ENCODE measurements at places on chromosomes 3 and 15.

- DNase-seq, result no peak
Measured at GRCh38 chr3:24519368-24520100, 24.9 kb upstream of the THRB start.

DNA sequence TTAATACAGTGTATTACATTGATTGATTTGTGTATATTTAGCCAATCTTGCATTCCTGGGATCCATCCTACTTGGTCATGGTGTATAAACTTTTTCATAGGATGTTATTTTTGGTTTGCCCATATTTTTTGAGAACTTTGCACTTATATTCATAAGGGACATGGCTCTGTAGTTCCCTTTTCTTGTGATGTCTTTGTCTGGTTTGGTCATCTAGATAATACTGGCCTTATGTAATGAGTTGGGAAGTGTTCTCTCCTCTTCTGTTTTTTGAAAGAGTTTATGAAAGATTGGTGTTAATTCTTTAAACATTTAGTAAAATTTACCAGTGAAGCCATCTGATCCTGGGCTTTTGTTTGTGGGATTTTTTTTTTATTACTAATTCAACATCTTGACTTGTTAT, 9.6 kb downstream of the CHST13 start:
- no peak for DNase-seq

- no peak for DNase-seq
Measured at GRCh38 chr3:44026220-44026865, 215.3 kb upstream of the TOPAZ1 start.

GRCh38 chr15:43239732-43240491, 19.1 kb upstream of the EPB42 start:
- DNase-seq, result peak; percentile 15
